Posterior vena cava (tissue), 2 donors: ENCODE measurements at places on chromosomes 4 and X. TPM values are rescaled to one million over a fixed set of nuclear protein-coding genes. Genes with fewer than 3 reads are reported as not detected.

Gene BEND4
- total RNA-seq, result 0.05 TPM

Gene MID2
- 43.4 TPM for total RNA-seq

Gene TKTL1
- 0.29 TPM for total RNA-seq

Gene FGF5
- total RNA-seq, result not detected

Gene FAM184B
- not detected for total RNA-seq

Gene RPA4
- total RNA-seq, result 1.4 TPM

Gene CT47A7
- total RNA-seq, result not detected

Gene RBM47
- 22.6 TPM for total RNA-seq

Gene PNMA6A
- total RNA-seq, result 1.4 TPM

Gene SMIM43
- total RNA-seq, result not detected

Gene THOC2
- total RNA-seq, result 60.8 TPM

Gene HTN1
- total RNA-seq, result not detected

Gene SYP
- 1.1 TPM for total RNA-seq

Gene SNX25
- 19.9 TPM for total RNA-seq

Gene TMPRSS11A
- not detected for total RNA-seq

Gene GAGE12F
- total RNA-seq, result not detected

Gene DMRTC1
- total RNA-seq, result not detected

Gene SSX2
- total RNA-seq, result not detected

Gene ASMT
- 0.33 TPM for total RNA-seq

Gene MMRN1
- 71.0 TPM for total RNA-seq

Gene SRPK3
- 5.4 TPM for total RNA-seq

Gene POF1B
- 1.0 TPM for total RNA-seq

Gene GRIPAP1
- 27.6 TPM for total RNA-seq

Gene EPHA5
- total RNA-seq, result 1.1 TPM

Gene FAM199X
- 13.9 TPM for total RNA-seq

Gene HMX1
- 0.19 TPM for total RNA-seq

Gene SH3BP2
- 47.8 TPM for total RNA-seq

Gene TGIF2LX
- not detected for total RNA-seq

Gene TACR3
- not detected for total RNA-seq

Gene CFP
- total RNA-seq, result 3.2 TPM

Gene GYG2
- total RNA-seq, result 1.4 TPM

Gene NALF2
- 0.48 TPM for total RNA-seq

Gene SPCS3
- total RNA-seq, result 127 TPM

Gene EIF4E
- 71.1 TPM for total RNA-seq

Gene CMC4
- 5.8 TPM for total RNA-seq

Gene VCX
- total RNA-seq, result not detected

Gene CYBB
- 31.4 TPM for total RNA-seq

Gene USP26
- total RNA-seq, result not detected

Gene IL2RG
- 4.8 TPM for total RNA-seq

Gene SUPT20HL1
- total RNA-seq, result 0.69 TPM

Gene BCORL1
- 17.7 TPM for total RNA-seq

Gene VSIG1
- total RNA-seq, result 0.24 TPM

Gene CLNK
- total RNA-seq, result 0.19 TPM

Gene CXCL11
- total RNA-seq, result 0.14 TPM

Gene RHOH
- total RNA-seq, result 3.2 TPM

Gene ASB9
- total RNA-seq, result 1.4 TPM

Gene SMIM10L2A
- 0.33 TPM for total RNA-seq

Gene GAK
- 63.5 TPM for total RNA-seq

Gene CLCN4
- total RNA-seq, result 8.4 TPM

Gene RPS6KA6
- 3.7 TPM for total RNA-seq

Gene PPP2R2C
- 3.9 TPM for total RNA-seq

Gene CLDN22
- not detected for total RNA-seq

Gene ABCE1
- total RNA-seq, result 46.5 TPM

Gene PGAM4
- total RNA-seq, result not detected

Gene ADRA2C
- 61.5 TPM for total RNA-seq

Gene DCHS2
- 0.71 TPM for total RNA-seq

Gene GABRE
- 19.2 TPM for total RNA-seq

Gene TASL
- total RNA-seq, result 0.79 TPM
